Hippocampal formation (tissue), 2 donors: ENCODE measurements at places on chromosomes 11 and 22.

DNA sequence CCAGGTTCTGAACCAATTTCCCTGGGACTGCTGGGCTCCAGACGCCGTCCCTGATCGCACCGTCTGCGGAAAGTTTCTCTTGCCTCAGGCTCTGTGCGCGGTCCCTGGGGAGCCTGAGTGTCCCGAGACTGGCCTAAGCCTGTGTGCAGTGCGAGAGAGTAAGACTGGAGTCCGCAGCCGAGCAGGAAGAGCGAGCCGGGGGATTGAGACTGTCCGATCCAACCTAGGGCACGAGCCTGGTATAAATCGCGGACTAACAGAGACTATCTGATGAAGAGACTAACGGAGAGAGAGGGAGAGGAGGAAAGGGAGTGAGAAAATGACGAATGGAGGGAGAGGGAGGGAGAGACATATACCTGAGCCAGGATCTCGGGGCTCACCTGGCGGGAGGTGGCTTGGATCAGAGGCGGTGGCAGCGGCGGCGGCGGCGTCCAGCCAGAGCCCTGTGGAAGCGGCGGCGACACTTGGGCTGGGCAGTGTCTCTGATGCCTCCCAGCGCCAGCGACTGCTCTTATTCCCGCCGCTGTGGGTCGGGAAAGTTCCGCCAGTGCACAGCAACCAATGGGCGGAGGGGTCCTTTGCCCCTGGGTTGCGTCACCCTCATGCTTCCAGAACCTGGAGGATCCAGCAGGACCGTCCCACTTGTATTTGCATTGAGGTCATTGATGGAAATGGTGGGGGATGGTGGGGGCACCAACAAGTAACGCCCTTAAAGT, at the start of gene CALCA:
Gene CALCA, minus strand, starts transcription at position 487 of the 716 bp plus-strand sequence. CDS start 1,159 bp downstream, outside the sequence.
- no peak for DNase-seq

- DNase-seq = no peak
Observed at GRCh38 chr22:45163099-45163450, 650 bp upstream of the NUP50 start.

- DNase-seq = no peak
Observed at GRCh38 chr22:35629406-35630216, 12.5 kb upstream of the MB start.

DNA sequence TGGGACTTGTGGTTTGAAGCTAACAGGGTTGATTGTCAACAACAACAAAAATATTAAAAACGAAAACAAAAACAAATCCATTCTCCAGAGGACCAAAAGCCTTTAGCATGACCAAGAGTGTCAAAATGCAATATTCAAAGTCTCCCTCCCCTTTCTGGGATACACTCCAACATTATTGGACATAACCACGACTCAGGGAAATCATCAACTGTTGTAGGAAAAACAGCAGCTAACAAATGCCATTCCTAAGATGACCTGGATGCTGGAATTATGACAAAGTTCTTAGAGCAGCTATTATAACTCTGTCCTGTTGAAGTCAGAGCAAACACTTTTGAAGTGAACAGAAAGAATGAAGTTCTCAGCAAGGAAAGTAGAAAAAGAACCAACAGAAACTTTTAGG, 143.0 kb downstream of the TMEM135 start:
- no peak for DNase-seq

GRCh38 chr11:94111241-94111640, 17.4 kb upstream of the PANX1 start:
- DNase-seq = no peak

DNA sequence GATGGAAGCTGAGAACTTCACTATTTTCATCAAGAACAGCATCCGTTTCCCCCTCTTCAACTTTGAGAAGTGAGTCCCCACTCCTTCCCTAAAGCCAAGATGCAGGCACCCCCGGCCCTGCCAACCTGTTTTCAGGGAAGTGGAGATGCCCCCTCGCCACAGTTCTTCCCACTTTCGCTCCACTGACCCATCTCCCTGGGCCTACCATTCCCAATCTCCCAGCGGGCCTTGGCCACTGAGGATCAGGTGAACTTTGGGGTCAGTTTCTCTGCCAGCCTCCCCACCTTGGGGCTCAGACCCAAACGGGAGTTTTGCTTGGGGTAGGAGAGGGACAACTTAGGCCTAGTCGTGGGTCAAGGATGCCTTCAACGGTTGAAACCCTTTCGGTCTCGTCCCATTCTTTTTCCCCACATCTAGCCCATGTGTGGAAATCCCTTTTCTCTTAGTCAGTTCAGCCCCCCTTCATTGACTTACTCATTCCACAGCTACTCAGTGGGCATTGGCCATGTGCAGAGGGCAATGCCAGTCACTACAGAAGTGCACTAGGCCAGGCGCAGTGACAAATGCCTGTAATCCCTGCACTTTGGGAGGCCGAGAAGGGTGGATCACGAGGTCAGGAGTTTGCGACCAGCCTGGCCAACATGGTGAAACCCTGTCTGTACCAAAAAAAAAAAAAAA, 10.6 kb downstream of the P2RX3 start:
- DNase-seq = no peak

GRCh38 chr22:48619721-48620120, 1208.0 kb downstream of the BRD1 start:
- DNase-seq = no peak

DNA sequence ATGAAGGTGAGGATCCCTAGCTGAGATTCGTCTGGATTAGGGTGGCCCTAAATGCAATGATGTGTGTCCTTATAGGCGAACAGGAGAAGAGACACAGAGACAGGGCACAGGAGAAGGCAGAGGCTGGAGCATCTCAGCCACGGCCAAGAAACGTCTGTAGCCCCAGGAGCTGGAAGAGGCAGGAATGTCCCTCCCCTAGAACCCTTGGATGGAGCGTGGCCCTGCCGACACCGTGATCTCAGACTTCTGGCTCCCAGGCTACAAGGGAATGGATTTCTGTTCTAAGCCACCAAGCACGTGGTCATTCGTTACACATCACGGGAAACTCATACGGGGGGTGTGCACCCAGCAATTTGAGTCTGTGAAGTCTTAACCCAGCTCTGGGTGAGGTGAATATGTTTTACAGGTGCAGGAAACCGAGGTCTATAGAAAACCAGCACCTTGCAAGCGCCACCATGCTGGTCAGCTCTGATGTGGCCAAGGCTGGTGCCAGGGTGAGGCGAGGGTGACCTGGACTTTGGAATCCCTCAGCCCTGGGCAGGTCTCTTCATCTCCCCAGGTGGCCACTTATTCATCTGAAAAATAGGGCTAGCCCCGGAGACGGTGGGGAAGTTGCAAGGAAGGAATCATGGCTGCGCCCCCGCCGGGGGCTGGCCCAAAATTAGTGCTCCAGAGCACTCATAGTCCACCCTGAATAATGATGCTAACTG, 89.5 kb upstream of the FGF3 start:
- no peak for DNase-seq

GRCh38 chr11:88704485-88704884, 361.3 kb downstream of the GRM5 start:
- DNase-seq = no peak

GRCh38 chr11:68840661-68841653, 759 bp downstream of the CPT1A start:
- DNase-seq = no peak

GRCh38 chr11:43268786-43269185, 43.0 kb upstream of the API5 start:
- DNase-seq = no peak

- DNase-seq = no peak
Observed at GRCh38 chr11:62427630-62428233, 8.9 kb downstream of the SCGB1A1 start.

DNA sequence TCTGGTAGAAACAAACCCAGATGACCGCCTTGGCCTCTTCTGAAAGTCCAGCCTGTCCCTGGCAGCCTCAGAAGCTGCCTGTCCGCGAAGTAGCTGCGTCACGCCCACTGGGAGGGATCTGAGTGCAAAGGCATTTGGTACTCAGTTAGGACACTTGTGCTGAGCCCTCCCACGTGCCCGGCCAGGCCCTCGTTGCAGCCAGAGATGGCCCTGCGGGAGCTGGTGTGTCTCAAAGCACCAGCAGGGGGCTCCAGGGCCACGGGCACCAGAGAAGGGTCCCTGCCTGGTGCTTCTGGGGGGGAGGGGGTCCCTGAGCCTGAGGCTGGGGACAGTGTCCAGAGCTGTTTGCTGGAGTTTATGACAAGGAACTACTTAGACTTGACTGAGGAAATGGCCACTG, 5.8 kb downstream of the SELENOO start:
- DNase-seq = no peak

DNA sequence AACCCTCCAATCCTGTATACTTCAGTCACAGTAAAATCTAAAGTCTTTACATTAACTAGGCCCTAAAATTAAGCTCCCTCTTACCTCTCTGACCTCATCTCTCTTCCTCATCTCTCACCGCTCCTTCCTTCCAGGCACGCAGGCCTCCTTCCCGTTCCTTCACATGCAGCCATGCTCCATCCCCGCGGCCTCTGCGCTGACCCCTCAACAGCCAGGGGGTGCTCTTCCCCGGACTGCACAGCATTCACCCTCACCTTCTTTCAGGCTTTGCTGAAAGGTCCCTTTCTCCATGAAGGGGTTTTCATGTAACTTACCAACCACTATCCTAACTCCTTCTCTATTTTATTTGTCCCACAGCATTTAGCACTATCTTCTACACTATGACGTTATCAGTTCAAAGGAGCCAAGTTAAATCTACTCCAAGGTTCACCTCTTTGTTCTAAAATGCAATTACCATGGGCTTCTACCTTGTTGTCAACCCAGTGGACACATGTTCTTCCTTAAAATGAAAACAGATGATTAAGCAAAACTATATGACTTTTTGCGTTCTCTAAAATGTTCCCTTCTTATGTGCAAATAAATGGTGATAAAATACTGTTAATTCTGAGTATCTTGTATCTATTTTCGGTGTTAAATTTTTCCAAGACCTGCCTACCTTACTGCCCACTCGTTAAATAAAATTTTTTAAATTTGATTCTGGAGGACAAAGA, 57.8 kb upstream of the APOA1 start:
- DNase-seq = no peak

- DNase-seq = no peak
Observed at GRCh38 chr11:80379620-80380278, 938.9 kb upstream of the TENM4 start.

- no peak for DNase-seq
Observed at GRCh38 chr11:119847853-119848252, 118.9 kb upstream of the NECTIN1 start.

GRCh38 chr11:66337103-66337899, 1.1 kb upstream of the RIN1 start:
- no peak for DNase-seq

GRCh38 chr22:20552443-20553401, 45.3 kb downstream of the MED15 start:
- DNase-seq = no peak

DNA sequence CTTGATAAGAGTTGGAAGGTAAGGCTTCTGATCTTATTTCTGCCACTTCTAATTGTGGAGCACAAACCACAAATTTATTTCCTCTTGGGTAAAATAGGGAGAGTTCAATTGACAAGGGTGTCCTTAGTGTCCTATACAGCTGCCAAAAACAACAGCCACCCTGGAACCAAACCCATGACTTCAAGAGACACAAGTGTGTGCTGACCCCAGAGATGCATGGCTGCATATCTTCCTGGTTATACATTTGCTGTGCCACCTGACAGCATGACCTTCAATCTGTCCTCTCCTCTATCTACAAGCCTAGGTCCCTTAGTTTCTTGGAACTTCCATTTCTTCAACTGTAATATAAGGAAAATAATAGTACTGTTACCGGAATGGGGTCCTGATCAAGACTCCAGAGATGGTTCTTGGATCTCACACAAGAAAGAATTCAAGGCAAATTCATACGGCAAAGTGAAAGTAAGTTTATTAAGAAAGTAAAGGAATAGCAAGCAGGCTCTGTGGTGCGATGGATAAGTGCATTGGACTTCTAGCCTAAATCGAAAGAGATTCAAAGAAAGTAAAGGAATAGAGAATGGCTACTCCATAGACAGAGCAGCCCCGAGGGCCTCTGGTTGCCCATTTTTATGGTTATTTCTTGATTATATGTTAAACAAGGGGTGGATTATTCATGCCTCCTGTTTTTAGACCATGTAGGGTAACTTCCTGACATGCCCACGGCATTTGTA, 15.5 kb upstream of the TMEM123 start:
- no peak for DNase-seq

- no peak for DNase-seq
Observed at GRCh38 chr11:118988280-118988679, 9.7 kb upstream of the CENATAC start.

- no peak for DNase-seq
Observed at GRCh38 chr11:94732617-94733281, 35.4 kb upstream of the AMOTL1 start.

DNA sequence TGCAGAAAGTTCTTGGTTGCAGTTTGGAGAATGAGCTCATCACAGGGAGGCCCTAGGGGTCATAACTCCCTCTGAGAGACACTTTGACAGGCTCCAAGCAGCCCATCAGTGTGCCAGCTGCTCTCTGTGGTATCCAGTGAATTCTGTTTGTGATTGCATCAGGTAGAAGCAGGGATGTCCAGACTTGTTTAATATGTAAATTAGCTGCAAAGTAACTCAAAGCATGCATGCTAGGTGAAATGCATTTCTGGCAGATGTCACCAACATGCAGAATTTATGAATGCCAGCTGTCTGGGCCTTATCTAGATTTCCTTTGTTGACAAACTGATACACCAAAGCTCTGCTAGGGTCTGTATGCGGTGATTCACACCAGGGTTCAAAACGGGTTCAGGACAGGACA, 123.6 kb upstream of the MTNR1B start:
- no peak for DNase-seq

DNA sequence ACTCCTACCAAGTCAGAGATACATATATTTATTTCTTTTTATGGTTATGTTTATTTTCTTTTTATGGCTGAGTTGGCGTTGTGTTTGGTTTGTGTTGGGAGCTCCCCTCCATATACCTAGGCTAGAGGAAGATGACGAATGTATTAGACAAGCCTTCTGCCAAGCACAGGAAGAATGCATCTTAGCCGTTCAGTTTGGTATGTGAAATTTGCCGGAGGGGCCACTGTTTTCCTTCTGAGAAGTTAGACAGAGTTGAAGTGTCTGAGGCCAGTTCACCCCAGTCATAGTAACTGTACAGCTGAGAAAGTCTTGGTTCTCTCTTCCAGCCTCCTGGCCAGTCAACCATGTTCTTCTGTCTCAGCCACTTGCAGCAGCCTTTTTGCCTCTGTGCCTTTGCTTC, 29.8 kb downstream of the TEAD1 start:
- DNase-seq = no peak

DNA sequence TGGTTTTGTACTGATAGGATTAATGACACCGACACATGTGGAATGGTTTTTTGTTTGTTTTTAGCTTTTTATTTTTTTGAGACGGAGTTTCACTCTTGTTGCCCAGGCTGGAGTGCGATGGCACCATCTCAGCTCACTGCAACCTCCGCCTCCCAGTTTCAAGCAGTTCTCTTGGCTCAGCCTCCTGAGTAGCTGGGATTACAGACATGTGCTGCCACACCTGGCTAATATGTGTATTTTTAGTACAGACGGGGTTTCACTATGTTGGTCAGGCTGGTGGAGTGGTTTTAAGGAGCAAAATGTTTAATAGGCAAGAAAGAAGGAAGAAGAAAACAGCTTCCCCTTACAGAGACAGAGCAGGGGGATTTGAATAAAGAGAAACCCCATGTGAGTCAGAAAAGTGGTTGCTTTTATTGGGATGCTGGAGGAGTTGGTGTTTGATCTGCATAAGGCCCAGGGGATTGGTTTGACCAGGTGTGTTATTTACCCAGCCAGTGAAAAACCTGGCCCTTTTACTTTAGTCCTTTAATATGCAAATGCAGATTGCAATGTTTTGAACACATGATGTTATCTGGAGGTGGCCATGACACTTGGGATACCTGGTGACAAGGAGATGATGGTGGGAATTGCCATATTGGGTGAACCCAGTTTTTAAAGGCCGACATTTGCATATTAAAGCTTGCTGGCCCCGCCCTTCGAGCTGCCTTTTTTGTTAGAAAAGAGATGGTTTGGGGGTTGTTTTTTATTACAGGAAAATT, 24.3 kb downstream of the SUSD2 start:
- DNase-seq = no peak

GRCh38 chr11:118524757-118525470, 2.4 kb upstream of the TTC36 start:
- DNase-seq = no peak
